GM06990 (cell line): ENCODE measurements at places on chromosomes 3 and 15.
A peak's percentile ranks its signal among the peaks of the same experiment; 100 is the strongest.

- DNase-seq = peak; percentile 41
These were observed 18.0 kb upstream of the LOXL1 start for GRCh38 chr15:73908030-73908821.

GRCh38 chr15:91127236-91127955, 27.3 kb downstream of the SV2B start:
- no peak for DNase-seq

DNA sequence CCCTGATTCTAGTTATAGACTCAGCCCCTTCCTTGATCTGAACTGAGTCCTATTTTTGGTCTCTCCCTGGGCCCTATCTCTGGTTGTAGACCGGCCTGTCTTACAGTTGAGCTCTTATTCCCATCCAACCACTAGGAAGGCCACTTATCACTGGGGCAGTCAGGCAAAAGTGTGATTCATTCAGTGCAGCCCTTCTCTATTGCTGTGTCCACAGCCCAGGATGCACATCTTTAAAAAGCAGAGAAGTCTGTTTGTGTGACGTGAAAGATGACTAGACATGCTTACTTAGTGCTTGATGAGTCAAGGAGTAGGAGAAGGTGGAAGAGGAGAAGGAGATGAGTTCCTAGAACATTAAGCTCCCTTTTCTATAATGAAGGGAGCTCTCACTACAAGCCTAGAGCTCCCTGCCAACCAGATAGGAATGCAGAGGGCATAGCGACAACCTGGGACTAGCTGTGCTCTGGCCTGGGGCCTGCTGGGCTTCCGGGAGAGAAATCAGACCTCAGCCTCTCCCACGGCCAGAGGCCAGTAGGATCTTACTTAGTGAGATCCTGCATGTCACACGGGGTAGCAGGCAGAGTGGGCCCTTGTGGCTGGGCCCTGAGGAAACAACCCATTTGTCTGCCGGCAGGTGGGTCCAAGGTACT, 25.7 kb downstream of the INSYN1 start:
- DNase-seq = no peak

GRCh38 chr3:189699885-189700284, 68.7 kb downstream of the TP63 start:
- no peak for DNase-seq

- DNase-seq = no peak
These were observed 137.5 kb downstream of the MAGI1 start for GRCh38 chr3:65901226-65901625.

DNA sequence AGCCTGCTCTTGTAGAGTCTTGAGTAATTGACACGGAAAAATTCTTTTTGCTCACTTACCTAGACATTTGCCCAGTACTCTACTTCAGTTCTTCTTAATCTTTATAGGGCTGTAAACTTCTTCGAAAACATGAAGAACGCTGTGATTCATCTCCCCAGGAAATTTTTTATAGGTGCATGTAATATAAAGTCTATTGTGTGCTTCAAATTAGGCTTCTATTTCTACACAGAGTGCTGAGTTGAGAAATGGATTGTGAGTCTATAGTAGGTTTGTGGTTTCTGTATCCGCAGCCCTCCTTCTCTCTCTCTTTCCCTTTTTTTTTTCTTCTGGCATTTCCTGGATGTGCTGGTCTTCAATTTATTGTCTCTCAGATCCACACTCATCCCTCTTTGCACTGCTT, 183.3 kb upstream of the DCBLD2 start:
- no peak for DNase-seq

DNA sequence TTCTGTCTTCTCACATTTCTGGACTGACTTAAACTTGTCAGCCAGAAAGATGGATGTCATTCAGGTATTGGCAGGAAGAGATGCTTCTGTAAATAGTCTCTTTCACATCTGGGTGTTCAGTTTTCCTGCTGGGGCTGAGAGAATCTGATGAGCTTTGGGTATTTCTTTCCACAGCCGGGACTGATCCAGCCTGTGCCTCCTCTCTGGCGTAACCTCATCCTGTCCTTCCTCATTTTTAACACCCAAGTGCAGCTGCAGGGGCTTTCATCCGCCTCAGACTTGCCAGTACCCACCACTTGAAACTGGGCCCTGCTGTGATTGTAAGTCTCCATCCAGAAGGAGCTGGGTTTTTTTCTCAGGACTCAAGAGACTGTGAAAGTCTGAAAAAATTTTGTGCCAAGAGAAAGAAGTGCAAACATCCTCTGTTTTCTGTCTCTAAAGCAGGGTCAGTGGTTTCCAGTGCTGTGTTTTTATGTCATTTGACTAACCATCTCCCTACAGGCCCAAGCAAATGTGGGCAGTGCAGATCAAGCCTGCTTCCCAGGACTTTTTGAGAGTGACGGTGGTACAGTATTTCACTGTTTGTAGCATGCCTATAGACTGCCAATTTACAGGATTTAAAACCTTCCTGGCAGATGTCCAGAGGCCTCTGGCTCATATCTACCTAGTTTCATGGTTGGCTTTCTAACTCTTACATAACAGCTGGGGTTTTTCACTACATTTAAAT, 342.7 kb downstream of the PTPRG start:
- DNase-seq = peak; percentile 18

- DNase-seq = no peak
These were observed 989.9 kb downstream of the ROBO2 start for GRCh38 chr3:78029775-78030174.

DNA sequence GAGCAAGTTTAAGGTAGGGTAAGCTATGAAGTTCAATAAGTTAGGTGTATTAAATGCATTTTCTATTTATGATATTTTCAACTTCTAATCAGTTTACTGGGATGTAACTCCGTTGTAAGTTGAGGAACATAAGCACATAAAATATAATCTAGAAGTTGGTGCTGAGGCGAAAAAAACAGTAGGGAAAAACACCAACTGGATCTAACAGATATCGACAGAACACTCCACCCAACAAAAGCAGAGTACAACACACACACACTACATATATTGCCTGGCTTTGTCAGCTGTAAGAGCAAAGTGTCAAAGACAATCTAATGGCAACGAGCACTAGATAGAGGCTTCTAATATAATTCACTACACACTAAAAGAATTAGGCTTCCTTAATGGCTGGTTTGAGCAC, 8.4 kb downstream of the PIK3R4 start:
- DNase-seq = no peak

DNA sequence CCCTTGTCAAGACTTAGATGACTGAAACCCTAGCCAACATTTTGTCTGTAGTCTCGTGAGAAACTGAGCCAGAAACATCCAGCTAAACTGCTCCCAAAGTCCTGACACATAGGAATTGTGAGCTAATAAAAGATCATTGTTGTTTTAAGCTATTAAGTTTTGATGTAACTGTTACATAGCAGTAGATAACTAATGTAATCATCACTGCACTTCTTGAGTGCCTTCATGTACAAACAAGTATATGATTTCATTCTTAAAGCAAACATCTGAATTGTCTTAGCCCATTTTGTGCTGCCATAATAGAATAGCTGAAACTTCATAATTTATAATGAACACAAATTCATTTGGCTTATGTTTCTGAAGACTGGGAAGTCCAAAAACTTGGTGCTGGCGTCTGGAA, 87.3 kb downstream of the NSUN3 start:
- no peak for DNase-seq

- DNase-seq = no peak
These were observed 308.0 kb upstream of the THBS1 start for GRCh38 chr15:39272901-39273300.

GRCh38 chr3:4302747-4303146, 422 bp upstream of the SETMAR start:
- no peak for DNase-seq

DNA sequence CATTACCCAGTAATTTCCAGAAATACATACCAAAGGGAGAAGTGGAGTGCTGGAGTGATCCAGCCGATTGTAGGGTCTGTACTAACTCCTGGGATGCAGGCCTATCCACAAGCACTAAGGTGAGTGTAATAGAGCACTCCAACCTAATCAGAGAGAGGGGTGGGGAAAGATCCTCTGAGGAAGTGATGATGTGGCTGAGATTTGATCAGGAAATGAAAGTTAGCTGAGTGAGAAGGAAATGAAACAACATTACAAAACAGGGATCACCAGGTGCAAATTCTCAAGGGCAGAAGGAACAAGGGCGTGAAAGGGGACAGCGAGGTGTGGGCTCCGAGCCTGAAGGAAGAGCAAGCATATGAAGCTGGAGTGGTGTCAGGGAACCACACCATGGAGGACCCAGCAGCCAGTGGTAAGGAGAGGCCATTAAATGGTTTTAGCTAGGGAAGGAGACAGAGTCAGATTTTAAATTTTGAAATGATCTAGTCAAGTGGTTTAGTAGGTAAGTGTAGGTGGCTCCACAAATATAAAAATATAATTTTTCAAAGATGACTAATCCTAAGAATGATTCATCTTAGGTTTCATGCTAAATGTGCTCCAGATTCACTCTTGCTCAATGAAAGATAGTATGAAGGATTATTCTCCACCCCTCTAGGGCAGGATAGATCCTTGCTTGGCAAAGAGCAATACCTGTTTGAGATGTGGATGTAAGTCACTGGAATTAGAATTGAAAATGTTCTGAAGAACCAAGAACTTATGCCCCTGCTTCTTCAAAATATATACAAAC, 348.7 kb downstream of the TBL1XR1 start:
- no peak for DNase-seq

DNA sequence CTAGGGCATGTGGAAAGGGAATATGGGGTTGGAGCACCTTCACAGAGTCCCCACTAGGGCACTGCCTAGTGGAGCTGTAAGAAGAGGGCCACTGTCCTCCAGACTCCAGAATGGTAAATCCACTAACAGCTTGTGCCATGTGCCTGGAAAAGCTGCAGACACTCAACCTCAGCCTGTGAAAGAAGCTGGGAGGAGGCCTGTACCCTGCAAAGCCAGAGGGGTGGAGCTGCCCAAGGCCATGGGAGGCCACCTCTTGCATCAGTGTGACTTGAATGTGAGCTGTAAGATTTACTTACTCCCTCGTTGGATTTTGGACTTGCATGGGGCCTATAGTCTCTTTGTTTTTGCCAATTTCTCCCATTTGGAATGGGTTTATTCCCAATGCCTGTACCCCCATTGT, 705.2 kb upstream of the ROBO1 start:
- DNase-seq = no peak

GRCh38 chr3:52245322-52246263, at the start of gene PPM1M:
TSS of gene PPM1M (plus strand) at chr3:52245759. CDS start at chr3:52245825, 66 bp downstream.
- DNase-seq = peak; percentile 73

DNA sequence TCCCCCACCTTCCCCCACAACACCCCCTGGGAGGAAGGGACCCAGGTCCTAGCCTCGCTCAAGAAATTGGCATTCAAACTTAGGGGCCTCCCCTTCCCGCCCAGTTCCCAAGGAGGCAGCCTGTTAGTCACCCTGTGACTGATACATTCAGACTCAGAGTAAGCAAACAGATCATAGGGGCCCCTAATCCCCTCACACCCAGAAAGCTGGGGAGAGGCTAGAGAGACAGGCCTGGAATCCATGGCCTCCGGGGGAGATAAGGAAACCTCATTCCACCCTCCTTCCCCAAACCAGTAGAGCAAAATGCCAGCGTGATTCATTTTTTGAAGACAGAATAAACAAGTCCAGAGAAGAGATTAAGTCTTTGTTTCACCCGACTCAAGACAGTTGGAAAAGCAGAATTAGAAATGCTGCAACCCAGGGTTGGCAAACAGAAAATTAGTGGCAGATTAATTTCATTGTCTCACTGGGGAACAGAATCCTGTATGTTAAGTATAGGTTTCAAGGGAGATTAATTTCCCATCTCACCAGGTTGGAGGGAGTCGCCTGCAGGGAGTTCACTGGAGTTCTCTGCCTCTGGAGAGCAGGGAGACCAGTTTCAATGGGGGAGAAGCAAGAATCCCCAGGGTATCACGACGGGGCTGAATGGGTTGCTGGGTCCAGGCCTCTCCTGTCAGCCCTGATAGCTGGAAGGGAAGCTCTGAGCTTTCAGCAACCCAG, 268.3 kb downstream of the UACA start:
- DNase-seq = no peak

DNA sequence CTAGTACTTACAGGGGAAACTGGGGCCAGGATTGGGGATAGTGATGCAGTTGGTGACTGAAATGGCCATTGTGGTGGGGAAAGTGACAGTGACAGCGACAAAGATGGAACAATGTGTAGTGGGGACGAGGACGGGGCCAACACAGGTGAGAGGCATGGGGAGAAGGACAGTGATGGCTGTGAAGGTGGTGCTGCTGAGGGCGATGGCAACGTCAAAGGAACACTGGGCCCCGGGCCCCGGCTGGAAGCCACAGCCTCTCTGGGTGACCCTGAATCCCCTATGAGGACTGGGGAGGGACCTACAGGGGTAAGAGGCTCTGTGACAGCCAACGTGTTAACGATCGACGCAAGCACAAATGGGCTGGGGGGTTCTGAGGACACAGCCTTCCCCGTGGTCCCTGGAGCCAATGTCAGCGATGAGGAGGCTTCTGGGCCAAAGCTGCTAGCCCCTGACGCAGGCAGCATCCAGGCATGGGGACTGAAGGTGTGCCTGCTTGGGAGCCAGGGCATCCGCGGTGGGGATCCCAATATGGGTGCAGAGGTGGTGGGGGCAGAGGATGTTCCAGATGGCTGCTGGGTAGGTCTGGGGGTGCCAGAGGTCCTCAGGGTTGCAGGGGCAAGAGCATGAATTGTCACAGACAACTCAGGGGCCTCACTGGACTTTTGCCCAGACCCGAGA, 25.2 kb upstream of the GOLGA6C start:
- DNase-seq = no peak

GRCh38 chr15:99212406-99212805, 37.0 kb downstream of the TTC23 start:
- no peak for DNase-seq

- DNase-seq = no peak
These were observed 174.1 kb downstream of the UACA start for GRCh38 chr15:70589221-70589620.

GRCh38 chr15:65787260-65787659, 4.8 kb downstream of the DENND4A start:
- no peak for DNase-seq

GRCh38 chr3:2995195-2995594, 115.0 kb downstream of the IL5RA start:
- no peak for DNase-seq

DNA sequence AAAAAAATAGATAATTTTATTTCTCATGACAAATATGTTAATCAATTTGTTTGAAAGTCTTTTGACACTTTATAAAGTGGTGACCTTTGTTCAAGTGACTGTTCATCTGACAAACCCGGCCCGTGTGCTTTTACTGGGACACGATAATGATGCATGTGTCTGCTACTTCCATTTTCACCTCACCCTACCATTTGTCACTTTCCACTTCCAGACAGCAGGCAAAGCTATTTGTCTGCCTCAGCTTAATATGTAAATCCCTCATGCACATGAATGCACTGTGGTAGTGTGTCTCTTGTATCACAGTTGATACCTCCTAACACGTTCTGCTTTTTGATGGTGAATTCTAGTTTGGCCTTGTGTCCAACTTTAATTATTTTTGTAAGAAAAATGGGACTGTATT, 204.3 kb downstream of the BBX start:
- no peak for DNase-seq
